ENCODE measurements at places on chromosomes 11 and 22.

GRCh38 chr11:119891055-119891768, 162.2 kb upstream of the NECTIN1 start:
- DNase-seq: no peak

- DNase-seq: no peak
These were observed 144.9 kb downstream of the MAML2 start for GRCh38 chr11:96197801-96198701.

GRCh38 chr11:16891165-16891564, 123.0 kb downstream of the PLEKHA7 start:
- no peak for DNase-seq

DNA sequence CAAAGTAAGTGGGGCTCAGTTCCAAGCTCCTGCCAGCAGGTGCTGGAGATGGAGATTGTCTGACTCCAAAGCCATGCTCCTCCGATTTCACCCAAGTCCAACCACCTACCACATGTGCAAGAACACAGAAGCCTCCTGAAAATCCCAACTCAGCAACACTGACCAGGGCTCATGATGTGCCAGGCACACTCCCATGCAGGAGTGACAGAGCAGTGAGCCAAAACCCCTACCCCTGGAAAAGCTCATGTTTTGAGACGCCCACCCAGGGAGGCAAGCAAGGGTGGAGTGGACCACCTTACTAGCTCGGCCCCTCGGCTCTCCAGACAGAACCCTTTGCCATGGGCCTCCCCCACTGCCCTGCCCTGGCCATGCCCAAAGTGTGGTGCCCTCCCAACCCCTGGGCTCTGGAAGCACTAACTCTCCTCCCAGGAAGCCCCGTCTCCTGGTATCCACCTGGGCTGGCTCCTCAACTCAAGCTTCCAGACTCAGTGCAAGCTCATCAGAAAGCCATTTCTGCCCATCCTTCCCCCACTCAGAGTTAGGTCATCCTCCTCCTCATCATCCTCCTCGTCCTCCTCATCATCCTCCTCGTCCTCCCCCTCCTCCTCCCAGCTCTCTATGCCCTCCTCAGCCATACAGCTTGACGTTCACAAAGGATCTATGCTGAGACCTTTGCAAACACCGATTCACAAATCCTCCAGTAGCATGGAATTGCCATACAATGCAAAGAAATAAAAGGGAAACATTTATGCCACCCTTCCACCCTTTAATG, 154.9 kb downstream of the MPPED1 start:
- no peak for DNase-seq

GRCh38 chr22:24436553-24436952, 9.2 kb downstream of the ADORA2A start:
- DNase-seq: no peak

DNA sequence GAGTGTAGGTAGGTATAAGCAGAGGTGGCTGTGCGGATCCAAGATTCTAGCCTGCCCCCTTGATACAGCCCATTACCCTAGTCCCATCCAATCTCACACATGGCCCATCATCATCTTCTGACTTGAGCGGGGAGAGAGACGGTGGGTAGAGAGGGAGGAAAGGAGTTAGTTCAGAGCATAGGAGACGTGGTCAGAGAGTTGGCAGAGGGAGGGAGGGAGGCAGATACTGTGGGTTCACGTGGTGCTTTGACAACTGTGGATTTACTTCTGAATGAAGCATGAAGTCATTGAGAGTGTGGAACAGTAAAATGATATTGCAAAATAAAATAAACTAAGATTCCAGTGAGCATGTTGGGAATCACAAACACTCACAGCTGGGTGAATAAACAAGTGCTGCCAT, 31.4 kb upstream of the VPREB1 start:
- no peak for DNase-seq

DNA sequence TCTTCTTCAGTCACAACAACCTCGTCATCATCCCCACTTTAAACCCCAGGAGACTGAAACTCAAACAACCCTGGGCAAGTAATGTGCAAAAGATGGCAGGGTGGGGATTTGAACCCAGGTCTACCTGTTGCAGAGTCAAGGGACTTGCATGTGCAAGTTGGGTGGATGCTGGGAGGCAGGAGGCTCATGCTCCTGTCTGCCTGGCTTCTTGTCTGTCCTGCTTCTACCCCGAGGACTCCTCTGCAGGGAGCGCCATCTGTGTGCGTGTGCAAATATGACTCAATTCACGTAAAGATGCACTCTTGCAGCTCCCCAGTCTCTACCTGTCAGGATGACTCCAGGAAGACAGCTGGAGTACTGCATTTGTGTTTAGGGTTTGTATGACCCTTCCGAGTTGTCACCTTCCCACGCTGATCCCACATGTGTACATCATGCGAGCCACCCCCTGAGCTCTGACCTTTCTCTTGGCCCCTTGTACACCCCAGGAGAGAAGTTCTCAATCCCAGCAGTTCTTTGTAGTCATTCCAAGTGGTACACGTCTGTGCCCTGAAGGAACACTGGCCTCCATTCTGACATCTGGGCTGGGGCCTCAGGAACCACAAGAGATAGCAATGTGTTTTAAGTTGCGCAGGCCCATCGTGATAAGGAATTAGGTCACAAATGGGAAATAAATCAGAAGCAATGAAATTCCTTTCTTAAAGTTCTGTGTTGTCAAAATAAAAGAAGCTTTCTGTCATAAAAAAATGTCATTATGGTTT, 95.7 kb downstream of the CWC15 start:
- DNase-seq: no peak

DNA sequence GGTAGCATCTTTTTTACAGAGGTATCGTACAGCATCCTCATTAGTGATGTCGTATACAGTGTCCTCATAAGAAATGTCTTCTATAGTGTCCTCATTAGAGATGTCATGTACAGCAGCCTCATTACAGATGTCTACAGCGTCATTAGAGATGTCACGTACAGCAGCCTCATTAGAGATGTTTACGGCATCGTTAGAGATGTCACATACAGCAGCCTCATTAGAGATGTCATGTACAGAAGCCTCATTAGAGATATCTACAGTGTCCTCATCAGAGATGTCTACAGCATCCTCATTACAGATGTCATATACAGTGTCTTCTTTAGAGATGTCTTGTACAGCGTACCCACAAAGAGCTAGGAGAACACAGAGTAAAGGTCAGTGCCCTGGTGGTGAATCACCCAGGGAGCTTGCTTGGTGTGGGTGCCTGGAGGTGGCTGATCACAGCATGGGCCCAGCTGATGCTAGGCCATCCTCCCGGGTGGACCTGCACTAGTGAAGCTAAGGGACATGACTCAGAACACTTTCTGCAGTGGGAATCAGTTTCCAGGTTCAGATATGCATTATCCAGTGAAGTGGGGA, 109.2 kb downstream of the IGLL1 start:
- no peak for DNase-seq

DNA sequence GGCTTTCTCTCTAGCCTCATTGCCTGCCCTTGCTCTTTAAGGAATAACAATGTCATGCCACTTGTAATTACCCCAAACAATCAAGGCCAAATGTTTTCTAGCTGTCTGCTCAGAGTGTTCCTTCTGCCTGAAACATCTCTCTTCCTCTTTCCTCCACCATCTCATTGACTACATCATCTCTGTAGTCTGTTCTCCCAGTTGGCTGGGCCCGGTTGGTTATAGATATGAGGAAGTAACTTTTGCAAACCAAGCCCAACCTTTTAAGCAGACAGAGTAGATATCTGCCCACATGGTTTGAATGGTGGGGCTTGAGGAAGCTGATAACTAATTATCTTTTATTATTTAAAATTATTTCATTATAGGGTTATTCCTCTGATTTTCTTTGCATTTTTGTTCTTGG, 104.5 kb downstream of the NTM start:
- no peak for DNase-seq

GRCh38 chr11:86519064-86519911, 144.6 kb downstream of the CCDC81 start:
- no peak for DNase-seq

DNA sequence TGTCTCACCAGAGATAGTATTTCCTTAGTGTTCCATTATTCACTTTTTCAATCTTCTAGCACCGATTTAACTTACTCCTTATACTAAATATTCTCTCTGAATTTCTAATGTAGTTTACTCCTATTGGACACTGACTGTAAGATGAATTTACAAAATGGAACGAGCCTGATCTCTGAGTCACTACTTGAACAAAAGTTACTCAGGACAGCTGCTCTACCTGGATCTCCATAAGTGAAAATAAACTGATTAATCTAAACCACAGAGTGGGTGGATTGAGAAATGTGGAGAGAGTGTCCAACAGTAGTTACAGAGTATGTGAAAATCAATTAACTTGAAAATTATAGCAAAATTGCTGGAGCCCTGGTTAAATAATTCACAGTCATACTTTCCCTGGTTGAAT, 141.7 kb upstream of the CHORDC1 start:
- DNase-seq: no peak

GRCh38 chr22:38638728-38639127, 17.5 kb downstream of the FAM227A start:
- DNase-seq: no peak

Measured in NCI-H1436 treated with DMSO at 0.1 percent for 48 hours (cell line).